ENCODE measurements at places on chromosomes 12 and 14.
A peak's percentile ranks its signal among the peaks of the same experiment; 100 is the strongest.

DNA sequence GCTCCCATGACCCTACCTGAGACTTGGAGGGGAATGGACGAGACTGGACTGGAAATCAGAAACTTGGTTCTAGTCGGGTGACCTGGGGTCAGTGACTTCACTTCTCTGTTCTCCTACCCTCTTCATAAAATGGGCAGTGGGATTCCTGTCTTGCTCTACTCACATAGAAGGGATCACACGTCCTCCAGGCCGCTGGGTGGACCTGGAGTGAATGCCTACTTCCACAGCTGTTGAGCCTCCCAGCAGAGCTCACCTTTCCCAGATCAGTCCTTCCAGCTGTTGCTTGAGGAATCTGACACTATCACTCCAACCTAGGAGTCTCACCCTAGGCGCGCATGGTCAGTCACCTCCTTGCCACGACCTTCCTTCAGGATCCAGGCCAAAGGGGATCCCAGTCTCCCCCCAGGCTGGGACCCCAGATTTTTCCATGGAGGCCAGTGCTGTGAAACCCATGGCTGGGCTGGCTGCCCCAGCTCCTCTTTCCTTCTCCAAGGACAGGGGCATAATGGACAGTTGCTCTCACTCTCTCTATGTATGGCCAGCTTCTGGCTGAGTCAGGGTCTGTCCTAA is 637 bp downstream of the ACVRL1 start:
- DNase-seq: no peak

DNA sequence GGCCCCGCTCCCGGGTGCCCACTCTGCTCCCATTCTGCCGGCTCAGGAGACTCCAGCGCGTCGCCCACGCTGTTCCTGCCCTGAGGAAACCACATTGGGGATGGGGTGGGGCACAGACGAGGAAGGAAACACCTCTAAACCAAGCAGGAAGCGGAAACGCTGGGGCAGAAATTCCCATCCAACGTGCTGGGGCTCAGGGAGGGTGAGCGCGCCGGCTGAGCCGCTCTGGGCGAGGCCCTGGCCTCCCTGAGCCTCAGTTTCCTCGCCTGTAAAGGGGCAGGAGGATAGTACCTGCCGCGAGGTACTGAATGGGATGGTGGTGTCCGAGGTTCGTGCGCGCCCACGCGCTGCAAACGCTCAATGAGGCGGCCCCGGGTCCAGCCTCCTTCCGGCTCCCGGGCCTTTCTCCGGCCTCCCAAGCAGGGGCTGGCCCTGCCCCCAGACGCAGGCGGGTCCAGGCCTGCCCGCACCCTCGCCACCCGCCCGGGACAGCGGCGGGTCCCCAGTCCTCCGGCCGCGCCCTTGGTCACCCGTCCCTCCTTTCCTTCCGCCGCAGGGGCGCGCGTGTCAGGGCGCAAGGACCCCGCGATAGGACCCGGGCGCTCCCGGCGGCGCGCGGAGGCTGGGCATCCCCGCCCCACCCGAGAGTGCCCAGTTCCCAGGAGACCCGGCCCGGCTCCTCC is 673 bp downstream of the BEGAIN start:
- no peak for DNase-seq

DNA sequence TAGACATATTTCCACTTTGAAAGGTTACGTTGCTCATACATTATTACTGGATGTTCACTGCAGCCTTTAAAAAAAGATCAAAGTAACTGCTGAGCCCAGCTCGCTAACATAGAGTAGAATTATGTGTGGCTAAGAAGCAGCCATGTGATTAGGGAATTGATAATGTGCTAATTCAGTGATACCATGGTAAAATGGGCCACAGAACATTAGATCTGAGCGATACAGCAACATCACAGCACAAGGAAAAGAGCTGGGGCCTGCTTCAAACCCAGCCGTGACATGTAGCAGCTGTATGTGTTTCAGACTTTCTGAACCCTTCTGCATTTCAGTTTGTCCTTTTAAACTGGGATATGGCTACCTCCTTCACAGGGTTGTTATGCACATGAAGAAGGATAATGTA is 92.3 kb upstream of the LMNTD1 start:
- no peak for DNase-seq

DNA sequence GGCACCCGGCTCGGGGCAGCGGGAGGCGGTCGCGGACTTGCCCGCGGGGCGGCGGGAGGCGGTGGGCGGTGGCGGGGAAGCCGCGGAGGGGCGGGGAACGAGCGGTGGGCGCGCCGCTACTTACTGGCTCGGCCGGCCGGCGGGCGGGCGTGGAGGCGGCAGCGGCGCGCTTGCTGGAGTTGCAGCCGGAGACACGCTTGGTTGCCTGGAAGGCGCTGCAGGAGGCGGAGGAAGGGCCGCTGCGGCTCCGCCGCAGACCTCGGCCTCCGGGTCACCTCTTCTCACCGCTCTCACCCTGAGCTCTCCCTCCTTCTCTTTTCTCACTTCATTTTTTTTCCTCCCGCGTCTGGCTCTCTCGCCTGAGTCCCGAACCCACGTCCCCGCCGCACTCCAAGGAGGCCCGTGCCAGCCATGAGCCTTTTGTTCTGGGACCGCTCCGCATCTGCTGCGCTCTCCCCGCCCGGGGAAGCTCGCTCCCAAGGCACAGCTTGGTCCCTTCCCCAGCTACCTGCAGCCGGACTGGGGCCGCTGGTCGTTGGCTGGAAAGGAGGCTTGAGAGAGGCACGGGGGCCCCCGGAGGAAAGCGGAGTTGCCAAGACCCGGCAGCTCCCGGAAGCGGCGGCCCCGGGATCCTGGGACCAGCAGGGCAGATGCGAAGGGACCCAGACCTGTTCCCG is 592 bp upstream of the KCNK10 start:
- DNase-seq: peak; percentile 64

DNA sequence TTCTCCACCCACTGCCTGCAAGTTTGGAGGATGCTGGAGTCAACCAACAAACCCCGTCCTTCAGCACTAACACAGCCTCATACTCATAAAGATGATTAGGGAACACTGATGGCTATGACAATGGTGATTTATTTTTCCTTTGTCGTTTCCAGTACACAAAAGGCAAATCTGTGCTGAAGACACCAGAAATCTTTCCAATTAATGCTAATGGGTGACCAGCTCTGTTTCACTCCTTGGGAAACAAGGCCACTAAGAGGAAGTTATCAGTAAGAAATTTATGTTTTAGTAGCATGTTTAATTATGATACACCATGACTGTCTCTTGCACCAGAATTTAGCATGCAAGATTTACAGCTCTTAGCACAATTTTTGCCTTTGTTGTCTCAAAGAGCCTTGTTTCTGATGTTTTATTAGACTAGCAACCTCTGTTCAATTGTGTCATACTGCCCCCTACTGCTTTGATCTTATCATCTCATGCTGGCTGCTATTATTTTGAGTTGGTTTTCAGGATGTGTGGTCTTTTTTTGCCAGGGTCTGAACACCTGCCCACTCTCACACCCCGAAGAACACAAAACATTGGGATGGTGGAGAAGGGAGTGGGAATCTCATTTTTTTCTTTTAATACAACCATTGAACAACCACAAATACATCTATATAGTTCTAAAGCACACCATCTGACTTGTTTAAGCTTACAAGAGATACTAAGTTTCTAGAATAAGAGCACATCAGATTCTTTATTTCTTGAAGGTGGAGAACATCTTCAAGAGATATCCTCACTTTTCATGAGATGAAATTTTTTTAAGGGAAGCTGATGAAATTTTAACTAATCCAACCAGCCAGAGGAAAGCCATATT is 160.9 kb downstream of the SPTSSA start:
- no peak for DNase-seq

DNA sequence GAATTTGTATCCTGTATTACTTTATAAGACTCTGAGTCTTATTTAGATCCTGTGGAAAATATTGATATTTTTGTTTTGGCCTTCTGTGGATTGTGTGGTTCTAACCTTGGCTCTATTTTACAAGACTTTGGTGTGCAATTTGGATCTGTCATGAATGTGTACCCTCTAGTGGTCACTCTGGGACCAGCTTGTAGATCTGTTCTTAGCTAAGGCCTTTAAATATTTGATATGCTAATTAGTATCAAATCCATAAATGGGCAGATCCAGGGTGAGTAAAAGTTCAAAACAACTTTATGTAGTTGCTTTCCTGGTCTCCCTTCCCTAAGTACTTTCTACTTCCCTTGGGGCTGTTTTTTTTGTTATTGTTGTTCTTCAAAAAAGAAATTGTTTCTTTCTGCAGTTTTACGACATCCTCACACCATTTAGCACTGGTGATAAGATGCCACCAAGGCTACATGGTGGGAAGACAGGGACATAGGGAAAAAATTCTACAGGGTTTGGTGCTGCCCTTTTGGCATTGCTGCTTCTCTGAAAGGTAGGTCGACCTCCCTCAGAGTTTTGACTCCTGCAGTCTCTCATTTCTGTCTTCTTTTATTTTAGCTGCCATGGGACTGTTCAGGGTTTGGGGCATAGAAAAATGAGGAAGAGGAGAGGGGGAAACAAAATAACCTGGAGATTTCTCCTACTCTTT is 238.5 kb downstream of the GPHN start:
- DNase-seq: no peak
